ENCODE measurements at places on chromosomes 13 and 19.

- no peak for DNase-seq
These were observed 7.2 kb downstream of the CIC start for GRCh38 chr19:42276284-42276683.

- peak; percentile 63 for DNase-seq
These were observed 9.3 kb downstream of the RPS9 start for GRCh38 chr19:54209811-54210494.

DNA sequence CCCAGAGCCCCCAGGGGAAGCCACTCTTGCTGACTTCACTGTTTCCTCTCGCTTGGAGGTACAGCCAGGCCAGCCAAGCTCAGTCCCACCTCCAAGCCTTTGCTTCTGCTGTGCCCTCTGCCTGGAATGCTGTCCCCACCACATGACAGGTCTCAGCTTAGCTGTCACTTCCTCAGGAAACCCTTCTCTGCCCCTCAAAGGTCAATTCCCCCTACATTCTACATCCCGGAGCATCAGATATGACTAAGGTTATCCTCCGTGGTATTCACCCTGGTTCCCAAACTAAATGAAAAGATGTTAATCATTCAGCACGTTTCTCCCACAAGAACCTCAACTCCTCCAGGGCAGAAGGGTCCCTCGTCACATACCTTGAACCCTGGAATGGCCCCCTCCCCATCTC is 53.5 kb downstream of the PTPRS start:
- no peak for DNase-seq

- no peak for DNase-seq
These were observed 15.2 kb downstream of the ZSCAN5C start for GRCh38 chr19:56217039-56217949.

GRCh38 chr19:17289489-17289888 is 7.8 kb downstream of the ANKLE1 start:
- peak; percentile 33 for DNase-seq

DNA sequence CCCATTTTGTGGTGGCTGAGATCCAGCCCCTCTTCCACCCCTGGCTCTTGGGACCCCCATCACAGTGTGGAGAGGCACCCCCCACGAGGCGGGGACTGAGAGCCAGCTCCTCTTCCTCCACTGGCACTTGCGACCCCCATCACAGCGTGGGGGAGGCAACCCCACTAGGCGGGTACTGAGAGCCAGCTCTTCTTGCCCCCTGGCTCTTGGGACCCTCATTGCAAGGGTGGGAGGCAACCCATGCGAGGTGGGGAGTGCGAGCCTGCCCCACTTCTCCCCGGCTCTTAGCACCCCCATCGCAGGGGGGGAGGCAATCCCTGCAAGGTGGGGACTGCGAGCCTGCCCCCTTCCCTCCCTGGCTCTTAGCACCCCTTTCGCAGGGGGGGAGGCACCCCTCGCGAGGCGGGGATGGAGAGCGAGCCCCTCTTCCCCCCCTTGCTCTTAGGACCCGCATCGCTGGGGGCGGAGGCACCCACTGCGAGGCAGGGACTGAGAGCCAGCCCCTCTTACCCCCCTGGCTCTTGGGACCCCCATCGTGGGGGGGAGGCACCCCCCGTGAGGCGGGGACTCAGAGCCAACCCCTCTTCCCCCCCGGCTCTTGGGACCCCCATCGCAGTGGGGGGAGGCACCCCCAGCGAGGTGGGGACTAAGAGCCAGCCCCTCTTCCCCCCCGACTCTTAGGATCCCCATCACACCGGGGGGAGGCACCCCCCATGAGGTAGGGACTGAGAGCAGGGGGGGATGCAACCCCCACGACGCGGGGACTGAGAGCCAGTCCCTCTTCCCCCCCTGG is 364.6 kb upstream of the SPRY2 start:
- no peak for DNase-seq

DNA sequence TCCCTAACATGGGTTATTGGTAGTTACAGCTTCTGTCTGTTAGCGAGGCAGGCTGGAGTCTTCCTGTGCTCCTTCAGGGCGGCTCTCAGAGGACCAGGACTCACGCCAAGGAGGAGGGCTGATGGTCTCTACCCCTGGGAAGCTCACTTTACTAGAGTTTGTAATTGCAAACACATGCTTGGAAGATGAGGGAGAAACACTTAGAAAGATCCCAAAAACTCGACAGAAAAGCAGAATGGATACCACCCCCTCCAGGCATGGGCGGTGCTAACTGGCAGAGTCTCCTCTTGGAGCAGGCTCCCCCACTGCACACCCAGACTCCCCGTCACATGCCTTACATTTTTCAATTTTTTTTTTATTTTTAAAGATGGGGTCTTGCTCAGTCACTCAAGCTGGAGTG is 62.0 kb downstream of the PARP4 start:
- no peak for DNase-seq

- DNase-seq = no peak
These were observed 13.1 kb upstream of the CD22 start for GRCh38 chr19:35315883-35316282.

GRCh38 chr19:3224346-3225168 is at the start of gene CELF5:
TSS of gene CELF5 (plus strand) at chr19:3224661. CDS start at chr19:3224740, 79 bp downstream.
- DNase-seq = peak; percentile 61

DNA sequence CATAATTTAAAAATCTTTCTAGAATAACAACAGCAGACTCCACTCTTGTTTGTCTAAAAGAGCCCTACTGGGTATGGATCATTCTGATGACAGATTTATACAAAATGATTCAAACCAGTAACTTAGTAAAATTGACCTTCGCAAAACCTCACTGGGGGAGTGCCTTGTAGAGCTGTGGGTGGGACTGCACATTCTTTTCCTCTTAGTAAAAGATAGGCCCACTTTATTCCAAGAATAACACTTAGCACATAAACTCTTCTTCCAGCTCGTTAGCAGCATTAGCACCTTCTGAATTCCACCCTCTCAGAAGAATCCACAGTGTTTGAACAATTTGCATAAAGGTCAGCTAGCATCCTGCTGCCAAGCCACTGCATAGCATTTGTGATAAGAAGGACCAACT is 106.8 kb downstream of the STOML3 start:
- DNase-seq = no peak

GRCh38 chr19:342128-342455 is 2.5 kb downstream of the MIER2 start:
- DNase-seq = no peak

DNA sequence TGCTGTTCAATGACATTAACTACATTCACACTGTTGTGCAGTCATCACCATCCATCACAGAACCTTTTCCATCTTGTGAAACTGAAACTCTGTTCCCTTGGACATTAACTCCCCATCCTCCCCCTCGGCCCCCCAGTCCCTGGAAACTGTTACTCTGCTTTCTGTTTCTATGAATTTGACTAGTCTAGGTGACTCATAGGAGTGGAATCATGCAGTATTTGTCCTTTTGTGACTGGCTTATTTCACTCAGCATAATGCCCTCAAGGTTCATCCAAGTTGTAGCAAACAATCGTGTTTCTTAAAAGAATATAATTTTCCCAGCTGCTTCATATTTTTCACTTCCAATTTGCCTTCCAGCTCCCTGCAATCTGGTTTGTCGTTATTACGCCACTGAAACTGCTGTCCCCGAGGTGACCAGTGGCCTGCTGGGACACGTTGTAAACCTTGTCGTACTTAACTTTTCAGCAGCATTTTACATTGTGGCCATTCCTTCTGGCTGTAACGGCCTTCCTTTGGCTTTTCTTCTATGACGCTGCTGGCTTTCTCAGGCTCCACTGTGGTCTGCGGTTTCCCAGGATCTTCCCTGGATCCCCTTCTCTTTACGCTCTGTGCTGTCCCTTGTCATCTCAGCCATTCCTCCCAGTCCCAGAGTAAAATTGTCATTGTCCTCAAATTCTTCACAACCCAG is 74.0 kb downstream of the DHRS12 start:
- DNase-seq = no peak

DNA sequence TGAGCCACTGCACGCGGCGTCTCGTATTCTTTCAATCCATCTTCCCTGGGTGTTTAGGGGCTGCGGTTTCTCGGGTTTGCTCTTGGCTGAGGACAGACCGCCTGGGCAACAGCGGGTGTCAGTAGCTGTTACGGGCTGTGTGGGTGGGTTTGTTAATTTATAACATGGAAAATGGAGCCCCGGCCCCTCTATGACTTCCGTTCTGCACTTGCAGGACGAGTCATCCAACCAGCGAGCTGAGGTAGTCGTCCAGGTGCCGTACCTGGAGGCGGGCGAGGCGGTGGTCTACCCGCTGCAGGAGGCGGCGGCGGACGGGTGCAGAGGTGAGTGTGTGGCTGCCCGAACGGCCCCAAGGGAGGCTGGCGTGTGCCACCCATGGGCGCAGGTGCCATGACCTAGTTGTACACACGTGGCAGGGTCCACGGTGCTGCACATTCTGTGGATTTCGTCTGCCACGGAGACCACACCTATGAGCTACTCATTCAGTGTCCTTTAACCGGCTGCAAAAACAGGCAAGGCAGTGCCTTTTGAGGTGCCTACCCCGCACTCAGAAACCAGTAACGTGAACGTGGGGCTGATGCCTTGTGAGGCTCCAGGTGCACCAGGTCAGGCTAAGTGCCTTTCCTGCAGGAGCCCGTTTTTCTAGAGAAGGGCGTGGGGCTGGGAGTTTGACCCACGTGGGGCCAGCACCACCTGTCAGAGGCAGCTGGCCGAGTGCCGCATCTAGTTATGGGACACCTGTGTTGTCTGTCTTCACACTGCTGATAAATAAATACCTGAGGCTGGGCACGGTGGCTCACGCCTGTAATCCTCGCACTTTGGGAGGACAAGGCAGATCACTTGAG is 10.9 kb downstream of the POLR2E start:
- DNase-seq = no peak
